ENCODE measurements at places on chromosomes 1 and 21.

DNA sequence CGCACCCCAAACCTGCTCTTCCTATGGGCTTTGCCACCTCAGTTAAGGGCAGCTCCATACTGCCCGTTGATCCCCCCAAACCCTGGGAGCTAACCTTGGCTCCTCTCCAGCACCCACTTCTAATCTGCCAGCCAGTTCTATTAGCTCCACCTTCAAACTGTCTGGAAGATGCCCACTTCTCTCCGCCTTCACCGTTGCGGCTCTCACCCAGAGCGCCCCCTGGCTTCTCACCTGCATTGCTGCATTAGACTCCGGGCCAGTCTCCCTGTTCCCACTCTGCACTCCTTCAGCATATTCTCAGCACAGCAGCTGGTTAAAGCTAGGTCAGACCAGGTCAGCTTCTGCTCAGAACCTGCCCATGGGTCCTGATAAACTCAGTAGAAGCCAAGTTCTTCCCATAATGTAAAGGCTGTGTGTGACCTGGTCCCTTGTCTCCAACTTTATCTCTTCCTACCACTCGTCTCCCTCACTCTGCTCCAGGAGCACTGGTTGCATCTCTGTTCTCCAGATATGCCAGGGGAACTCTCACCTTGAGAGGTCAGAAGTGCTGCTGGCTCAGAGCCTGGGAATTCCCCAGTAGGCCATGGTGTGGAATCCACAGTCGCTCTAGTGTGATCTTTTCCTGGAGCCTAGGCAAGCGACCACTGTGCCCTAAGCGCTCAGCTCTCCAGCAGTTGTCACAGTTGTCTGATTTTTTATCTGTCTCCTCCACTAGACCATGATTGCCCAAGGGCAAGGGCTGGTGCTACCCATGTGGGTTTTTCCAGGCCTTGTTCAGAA lies 150.3 kb downstream of the HMGB4 start:
- DNase-seq, result no peak

DNA sequence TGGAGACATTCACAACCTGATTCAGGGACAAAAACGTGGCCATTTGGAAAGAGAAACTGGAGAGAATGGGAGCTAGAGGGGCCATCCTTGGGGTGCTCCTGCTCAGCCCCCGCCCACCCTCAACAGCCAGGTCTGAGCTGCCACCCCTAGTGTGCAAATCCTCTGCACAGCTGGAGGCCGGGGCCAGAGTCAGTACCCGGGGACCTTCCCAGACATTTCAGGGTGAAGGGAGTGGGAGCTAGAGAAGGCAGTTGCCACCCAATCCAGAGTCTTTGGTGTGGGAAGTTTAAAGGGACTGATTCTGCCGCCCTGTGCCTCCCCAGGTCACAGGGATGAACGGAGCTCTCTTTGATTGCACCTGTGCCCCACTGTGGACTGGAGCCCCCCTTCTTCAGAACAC lies 397.4 kb downstream of the MATN1 start:
- DNase-seq, result no peak

- DNase-seq, result no peak
Observed at GRCh38 chr21:45470773-45471524, 66.0 kb downstream of the COL18A1 start.

GRCh38 chr1:172448995-172449584 lies 5.2 kb upstream of the PIGC start:
- no peak for DNase-seq

DNA sequence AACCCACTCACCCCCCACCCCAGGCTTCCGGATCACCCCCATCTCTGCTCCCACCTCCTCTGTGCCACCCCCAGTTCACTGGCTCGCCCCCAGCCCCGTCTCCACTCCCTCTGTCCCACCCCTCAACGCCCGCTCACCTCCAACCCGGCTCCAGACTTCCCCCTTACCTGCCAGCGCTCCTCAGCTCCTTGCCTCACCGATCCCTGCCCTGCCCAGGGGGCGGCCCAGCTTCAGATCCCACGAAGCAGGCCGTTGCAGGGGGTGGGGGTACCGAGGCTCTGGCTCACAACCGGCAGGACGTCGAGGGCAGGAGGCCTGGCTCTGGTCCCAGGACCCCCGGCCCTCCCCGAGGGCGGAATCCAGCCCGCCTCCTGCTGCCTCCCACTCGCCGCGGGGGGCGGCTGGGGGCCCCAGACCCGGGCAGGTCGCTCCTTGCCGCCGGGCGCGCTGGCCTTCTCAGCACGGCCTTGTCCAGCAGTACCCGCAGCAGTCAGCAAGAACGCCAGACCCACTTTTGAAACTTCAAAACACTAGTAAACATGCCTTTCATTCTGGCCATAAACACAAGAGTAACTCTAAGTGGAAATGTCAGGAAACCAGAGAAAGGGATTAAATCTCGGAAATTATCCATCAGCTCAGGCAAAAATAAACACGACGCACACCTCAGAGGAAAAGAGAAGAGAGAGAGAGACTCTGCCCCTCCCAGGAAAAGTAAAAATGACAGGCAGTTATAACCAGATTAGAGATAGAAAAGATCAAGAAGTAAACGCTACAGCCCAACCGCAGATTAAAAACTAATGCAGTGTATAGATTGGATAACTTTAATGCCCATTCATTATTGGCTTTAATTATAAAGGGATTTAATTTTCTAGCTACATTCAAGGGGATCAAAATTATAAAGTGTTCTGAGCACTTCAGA lies 1.0 kb upstream of the FAM89A start:
- no peak for DNase-seq

DNA sequence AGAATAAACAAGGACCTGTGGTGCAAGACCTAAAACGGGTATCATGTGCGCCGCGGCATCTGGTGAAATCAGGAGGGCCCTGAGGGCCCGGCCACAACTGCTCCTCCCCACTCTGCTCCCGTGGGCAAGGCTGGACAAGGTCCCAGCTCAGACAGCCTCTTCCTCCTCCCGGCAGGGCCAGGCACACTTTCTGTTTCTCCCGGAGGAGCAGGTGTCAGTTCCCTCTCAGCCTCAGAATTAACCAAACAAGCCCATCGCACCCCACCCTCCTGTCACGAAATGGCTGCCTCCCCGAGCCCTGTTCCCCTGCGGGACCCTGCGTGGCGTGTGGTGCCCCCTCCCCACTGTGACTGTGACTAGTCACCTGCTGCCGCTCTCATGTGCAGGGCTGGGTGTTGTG lies 15.2 kb downstream of the PTTG1IP start:
- no peak for DNase-seq

- DNase-seq, result peak; percentile 20
Observed at GRCh38 chr1:98556521-98557158, 104.9 kb upstream of the SNX7 start.

DNA sequence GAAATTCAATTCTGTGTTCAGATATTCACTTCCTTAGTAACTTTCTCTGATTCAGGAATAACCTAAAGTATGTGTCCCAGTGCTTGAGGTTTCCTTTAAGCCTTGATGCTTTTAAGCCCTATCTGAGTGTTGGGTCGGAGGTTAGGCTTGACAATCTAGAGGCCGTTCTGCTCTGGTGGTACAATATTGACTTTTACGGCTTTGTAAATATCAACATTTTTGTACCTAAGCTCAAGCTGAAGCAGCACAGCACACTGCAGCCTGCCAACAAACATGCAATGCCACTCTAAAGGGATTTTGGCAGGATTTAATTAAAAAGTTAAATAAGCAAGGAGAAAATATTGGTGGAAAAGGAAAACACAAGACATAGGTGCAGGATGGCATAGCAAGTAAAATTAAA lies 279.2 kb downstream of the NEGR1 start:
- no peak for DNase-seq

GRCh38 chr1:228120857-228121489 lies 11.9 kb upstream of the MRPL55 start:
- peak; percentile 45 for DNase-seq

GRCh38 chr1:37073854-37074379 lies 39.6 kb upstream of the GRIK3 start:
- DNase-seq, result no peak

- DNase-seq, result no peak
Observed at GRCh38 chr1:202112859-202113689, 9.6 kb upstream of the GPR37L1 start.

DNA sequence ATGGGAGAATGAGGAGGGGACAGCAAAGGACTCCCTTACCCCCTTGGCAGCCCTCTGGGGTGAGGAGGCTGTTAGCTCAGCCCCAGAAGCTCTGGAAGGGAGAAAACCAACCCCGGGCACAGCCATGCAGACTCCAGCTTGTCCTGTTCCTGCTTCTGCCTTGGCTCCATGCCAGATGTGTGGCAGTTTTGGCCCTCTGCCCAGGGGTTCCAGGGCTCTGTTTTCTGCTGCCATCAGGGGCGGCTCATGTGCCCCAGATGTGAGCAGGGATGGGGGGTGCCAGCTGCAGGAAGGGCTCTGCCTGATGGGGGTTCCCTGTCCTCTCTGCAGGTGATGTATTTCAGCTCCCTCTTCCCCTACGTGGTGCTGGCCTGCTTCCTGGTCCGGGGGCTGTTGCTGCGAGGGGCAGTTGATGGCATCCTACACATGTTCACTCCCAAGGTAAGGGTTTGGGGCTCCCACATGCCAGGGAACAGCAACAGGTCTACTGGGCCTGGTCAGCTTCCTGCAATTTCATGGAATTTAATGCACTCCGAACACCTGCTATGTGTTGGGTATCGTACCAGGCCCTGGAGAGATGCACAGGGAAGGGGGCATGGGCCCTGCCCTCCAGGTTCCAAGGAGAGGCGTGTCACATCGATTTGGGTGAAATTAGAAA lies 26.1 kb downstream of the SLC6A17 start:
- peak; percentile 38 for DNase-seq

DNA sequence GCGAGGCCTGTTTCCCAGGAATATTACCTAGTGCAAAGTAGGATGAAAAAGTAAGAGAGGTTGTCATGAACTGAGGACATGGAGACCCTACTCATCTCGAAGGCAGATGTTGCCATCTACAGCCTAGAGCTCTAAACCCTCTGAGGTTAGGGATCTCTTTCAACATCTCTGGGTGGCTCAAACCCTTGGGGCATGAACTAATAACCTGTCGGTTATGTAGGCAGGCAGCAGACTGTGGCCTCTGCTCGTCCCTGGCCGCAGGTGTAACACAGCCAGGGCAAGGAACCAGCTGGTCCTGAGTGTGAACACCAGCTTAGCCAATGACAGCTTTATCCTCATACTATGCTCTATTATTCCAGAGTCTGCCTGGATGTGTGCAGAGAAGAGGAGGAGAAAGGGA lies 13.2 kb downstream of the CAPZB start:
- DNase-seq, result no peak

DNA sequence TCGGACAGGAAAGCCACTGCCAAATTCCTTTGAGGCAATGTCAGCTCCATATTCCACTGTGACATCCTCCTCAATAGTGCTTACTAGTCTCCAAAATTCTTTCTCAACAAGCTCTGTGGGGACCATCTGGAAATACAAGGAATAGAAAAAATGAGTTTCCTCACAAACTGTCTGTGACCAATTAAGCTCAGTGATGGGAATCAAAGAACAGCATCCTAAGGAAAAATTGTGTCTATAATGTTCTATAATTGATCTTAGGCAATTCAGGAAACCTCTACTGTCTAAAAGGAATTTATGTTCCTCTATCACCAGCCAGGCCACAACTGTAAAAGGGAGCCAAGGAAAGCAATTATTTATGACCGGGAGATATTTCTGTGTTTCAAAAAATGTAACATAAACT lies 46.1 kb upstream of the SYT2 start:
- no peak for DNase-seq

DNA sequence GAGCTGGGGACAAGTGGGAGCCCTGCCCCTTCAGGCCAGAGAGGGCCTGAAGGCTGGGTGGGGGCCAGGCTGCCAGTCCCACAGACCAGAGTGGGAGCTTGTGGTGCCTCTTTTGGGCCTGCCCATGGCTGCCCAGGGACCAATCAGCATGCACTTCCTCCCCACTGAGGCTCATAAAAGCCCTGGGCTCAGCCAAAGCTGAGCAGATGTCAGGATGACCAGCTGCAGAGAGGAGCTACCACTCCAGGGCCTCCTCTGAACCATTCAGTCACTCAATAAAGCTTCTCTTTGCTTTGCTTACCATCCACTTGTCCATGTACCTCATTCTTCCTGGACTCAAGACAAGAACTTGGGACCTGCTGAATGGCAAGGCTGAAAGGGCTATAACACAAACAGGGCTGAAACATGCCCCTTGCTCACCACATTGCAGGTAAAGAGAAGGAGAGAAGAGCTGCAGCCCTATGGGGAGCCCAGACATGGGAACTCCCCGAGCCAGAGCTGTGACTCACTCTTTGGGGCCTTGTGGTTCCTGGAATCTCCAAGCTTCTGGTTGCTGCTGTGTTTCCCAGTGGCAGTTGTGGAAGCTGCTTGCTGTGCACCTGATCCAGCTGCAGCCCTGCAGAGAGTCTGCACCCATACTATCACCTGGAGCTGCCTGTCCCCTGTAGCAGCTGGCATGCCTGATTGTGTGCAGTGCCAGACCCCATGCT lies 82.0 kb downstream of the OLFML3 start:
- peak; percentile 73 for DNase-seq

GRCh38 chr1:160168016-160168415 lies 16.6 kb downstream of the ATP1A4 start:
- DNase-seq, result no peak

DNA sequence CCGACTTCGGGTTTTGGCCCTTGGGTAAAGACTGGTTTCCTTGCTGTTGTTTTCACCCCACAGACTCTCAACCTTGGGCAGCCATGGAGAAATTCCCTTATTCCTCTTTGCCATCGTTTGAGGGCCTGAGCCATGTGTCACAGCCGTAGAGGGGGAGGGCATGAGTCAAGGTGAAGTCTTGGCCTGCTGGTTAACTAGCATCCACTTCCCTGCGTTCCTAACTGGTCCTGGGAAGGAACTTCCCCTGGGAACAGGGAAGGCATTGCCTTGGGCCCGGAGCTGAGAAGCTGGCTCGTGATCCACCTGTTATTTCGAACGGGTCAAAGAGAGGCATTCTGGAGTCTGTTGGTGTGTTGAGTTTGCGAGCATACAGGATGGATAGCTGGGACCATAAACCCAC lies 464.9 kb downstream of the CAMTA1 start:
- no peak for DNase-seq

- no peak for DNase-seq
Observed at GRCh38 chr1:59178339-59179187, 118.3 kb upstream of the FGGY start.

DNA sequence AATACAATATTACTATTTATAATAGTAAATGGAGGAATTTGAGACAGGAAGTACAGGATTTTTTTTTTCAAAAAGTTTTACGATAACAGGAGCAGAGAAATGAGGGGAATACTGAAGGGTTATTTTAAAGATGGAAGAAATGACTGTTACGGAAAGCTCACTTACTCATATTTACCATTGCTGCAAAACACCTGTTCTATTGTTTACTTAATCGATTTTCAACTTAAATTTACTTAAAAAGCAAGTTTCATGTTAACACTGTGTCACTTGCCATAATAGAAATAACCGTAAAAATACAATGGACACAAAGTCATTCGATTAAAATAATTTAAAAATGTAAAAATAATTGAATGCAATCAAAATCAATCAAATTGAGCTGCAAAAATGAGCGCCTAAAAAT lies 3.4 kb upstream of the EXO1 start:
- no peak for DNase-seq
